ENCODE measurements at places on chromosomes 4 and X.

DNA sequence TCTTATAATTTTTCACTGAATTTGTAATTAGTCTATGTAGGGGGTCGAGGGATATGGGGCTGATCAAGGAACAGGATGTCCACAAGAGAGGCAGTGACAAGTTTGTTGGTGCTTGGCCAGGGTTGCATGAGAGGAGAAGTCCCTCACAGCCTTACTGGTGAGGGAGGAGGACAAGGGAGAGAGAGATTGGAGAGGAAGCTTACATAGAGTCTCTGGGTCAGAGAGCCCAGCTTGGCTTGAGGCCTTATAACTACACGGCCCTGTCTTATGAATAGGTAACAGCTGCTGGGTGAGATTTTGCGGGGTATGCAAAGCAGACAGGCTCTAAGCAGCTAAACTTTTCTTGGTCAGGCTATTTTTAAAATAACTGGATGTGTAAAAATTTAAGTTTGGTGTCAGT, 37.9 kb upstream of the OTUD4 start:
- DNase-seq = no peak

GRCh38 chr4:26871611-26872010, 11.0 kb downstream of the STIM2 start:
- DNase-seq = no peak

DNA sequence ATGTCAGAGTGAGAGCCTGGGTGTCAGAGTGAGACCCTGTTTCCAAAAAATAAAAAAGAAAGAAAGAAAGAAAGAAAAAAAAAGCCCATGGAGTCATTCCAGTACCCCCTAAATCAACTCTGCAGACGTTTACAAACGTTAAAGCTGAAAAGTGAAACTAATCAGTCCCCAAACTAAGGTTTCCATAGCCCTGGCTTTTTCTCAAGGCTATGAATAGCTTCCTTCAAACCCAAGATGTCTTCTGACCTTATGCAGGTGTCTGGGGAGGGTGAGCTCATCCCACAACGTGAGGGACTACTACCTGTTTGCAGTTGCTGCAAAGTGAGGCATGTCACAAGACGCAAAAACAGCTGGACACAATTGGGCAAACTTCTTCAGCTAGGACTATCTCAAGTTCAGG, 144.0 kb downstream of the SH3KBP1 start:
- DNase-seq = no peak

DNA sequence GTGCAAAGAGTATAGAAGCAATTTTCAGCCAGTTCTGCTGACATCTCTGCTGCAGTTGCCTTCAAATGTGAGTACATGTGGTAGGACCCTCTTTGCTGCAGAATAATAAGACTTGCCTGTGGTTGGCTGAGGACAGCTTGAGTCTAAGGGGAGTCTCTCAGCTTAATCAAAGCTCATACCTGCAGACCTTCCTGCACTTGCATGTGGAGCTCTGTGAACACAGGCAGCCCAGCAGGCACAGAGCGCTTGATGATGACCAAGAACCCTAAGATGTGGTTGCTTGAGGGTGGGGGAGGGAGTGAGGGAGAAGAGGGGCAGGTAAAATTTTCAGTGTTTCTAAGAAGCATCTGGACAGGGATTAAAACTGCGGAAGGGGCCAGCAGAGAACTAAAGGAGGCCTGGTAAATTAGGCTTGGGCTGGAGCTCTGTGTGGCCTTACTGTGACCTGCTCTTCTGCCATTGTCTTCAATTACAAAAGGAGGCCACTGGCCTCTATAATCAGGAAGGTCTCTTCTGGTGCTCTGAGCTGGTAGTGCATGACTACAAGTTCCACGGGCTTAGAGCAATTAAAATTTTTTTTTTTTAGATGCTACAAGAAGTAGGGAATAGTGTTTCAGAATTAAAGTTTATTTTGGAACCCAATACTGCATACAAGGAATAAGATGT, 59.9 kb upstream of the CHRNA9 start:
- DNase-seq = no peak

DNA sequence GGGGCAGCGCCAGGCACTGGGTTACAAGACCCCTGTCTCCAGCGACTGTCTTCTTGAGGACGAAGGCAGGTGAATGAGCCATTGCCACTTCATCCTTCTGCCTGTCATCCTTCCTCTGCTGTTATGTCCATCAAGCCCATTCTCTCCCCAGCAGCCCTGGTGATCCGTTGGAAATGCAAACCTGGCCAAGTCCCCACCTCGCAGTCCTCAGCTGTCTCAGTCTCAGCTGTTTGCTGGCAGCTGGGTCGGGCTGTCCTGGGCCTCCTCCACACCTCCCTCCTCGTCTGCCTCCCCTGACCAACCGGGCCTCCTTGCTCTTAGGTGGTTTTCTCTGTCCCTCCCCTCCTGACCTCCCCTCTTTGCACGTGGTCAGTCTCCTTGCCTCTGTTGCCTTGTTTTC, 38.0 kb downstream of the PTTG2 start:
- DNase-seq = no peak

- DNase-seq = no peak
Measured at GRCh38 chrX:154038656-154039055, 19.0 kb upstream of the IRAK1 start.

DNA sequence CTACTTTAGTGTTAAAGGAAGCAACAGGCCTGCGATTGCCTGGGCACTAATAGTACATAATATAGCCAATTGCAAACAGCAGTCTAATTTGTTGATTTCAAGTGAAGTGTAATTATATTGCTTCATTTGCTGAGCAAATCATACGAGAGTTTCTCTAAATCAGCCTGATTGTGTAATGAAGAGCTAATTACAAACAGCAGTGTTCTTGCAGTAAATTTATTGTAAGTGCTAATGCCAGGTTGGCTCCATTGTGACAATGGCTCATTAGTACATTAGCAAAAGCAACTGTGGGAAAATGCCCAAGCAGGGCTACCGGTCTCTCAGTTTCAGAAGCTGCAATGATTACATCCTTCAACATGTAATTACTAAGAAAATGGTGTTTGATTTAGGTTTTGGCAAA, 591.5 kb downstream of the GALNTL6 start:
- DNase-seq = no peak

GRCh38 chr4:152864361-152864760, 71.8 kb upstream of the FHDC1 start:
- DNase-seq = no peak

Measured in progenitor cell of endocrine pancreas (in vitro differentiated cells).